Osteoblast (primary cell): ENCODE measurements at places on chromosomes 7 and 10.
A peak's percentile ranks its signal among the peaks of the same experiment; 100 is the strongest.

GRCh38 chr7:95303013-95303905 lies 21.1 kb downstream of the PON1 start:
- DNase-seq = peak; percentile 31

GRCh38 chr10:33674491-33674890 lies 340.0 kb upstream of the NRP1 start:
- DNase-seq = no peak

GRCh38 chr10:82887488-82887887 lies 1012.5 kb downstream of the NRG3 start:
- DNase-seq = no peak

GRCh38 chr7:104206841-104207240 lies 972 bp downstream of the ORC5 start:
- no peak for DNase-seq

GRCh38 chr10:14476006-14476405 lies 145.3 kb upstream of the FRMD4A start:
- no peak for DNase-seq
